ENCODE measurements at places on chromosomes 11 and 22.

DNA sequence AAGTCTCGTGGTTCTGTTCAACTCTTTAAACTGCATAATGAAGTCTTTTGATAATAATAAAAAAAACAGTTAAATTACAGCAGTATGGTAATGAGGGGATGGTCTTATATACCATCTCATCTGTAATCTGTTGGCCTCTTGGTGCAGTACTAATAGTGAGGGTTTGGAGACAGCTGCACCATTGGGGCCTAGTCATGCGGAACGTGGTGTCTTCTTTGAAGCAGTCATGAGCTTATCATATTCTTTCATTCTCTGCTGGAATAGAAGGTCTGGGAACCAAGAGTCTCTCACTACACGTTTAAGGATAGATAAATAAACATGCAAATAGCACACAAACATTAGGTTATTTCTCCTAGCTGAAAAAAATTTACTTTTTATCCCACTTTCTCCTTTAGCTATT, 40.9 kb upstream of the OR9Q1 start:
- DNase-seq = no peak

DNA sequence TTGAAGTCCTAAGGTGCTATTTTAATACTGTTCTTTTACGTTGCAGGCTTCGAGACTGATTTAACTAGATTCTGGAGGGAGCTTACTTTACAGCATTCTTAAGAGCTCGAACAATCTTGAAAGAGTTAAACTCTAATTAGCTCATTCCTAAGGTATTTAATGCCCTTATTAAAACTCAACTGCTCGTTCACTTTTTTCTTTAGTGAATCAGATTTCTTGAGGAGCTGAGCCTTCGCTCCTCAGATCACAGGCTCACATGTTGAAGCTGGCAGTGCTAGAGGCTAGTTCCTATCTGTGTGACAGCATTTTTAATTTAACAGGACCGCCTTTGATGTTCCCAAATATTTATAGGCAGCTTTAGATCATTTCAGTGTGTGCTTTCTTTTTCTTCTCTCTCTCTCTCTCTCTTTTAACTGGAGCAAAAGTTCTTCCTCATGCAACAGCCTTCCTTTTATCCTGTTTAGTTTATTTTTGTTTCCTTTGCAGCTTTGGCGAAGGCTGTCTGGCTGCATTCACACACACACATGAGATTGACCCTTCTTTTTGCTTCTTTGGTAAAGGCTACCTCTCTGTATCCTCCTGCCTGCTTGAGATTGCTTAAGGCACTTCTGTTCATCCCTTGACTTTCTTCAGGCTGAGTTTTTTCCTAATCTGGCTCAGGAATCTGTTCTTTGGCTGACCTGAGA, 21.0 kb downstream of the ZNRF3 start:
- DNase-seq = no peak

- no peak for DNase-seq
Observed at GRCh38 chr22:37751449-37752188, 54.8 kb downstream of the TRIOBP start.

- peak; percentile 18 for DNase-seq
Observed at GRCh38 chr11:86803136-86804045, 3.0 kb downstream of the PRSS23 start.

- no peak for DNase-seq
Observed at GRCh38 chr11:115737875-115738274, 233.7 kb upstream of the CADM1 start.

GRCh38 chr11:75706260-75706729, 11.3 kb upstream of the MOGAT2 start:
- peak; percentile 84 for DNase-seq

DNA sequence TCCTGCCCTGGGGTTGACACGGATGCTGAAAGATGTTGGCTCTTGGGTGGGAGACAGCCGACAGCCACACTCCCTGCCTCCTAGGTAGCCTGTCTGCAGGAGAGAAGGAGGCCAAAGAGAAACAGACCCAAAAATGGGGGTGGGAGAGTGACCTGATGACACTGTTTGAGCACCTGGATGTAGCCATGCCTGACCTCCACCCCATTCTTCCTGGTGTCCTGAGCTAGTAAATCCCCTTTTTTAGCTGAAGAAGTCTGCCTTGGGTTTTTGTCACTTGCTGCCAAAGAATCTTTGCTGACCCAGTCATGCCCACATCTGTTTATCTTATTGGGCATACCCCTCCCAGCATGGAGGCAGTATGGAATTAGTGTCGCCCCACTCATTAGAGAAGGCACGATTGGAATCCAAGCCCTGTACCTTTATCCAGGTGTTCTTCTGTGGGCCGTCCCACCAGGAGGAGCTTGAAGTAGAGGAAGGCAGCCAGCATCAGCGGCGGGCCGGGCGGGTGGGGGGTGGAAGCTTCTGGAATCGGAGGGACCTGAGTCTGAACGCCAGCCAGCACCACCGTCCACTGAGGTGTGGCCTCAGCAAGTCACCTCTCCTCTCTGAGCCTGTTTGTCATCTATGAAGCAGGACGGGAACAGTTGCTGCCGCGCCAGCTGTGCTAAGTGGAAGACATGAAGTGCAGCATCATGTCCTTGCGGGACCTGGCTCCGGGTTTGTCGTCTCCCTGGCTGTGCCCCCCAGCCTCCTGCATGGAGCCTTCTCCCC, 37.8 kb downstream of the IGHMBP2 start:
- DNase-seq = no peak

GRCh38 chr22:23752090-23752691, 1.3 kb upstream of the ZNF70 start:
- no peak for DNase-seq

DNA sequence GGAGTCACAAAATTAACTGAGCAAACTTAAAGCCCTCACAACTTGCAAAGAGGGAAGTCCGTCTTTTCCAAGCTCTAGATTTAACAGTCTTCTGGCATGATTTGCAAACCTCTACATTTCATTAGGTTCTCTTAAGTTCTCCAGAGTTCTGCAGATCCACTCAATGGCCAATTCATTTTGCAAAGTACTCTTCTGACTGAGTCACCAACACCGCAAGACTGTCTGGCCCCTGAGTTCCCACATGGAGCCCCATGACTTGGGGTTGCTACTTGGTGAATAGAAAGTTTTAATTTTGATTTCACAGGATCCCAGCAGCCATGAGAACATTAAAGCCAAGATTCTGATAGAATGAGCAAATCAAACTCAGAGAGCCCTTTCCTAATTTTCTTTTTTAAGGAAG, 134.5 kb downstream of the PLEKHA7 start:
- DNase-seq = no peak

- no peak for DNase-seq
Observed at GRCh38 chr22:39489094-39490068, 12.7 kb upstream of the MIEF1 start.

- DNase-seq = no peak
Observed at GRCh38 chr11:13303668-13304649, 26.4 kb downstream of the BMAL1 start.

DNA sequence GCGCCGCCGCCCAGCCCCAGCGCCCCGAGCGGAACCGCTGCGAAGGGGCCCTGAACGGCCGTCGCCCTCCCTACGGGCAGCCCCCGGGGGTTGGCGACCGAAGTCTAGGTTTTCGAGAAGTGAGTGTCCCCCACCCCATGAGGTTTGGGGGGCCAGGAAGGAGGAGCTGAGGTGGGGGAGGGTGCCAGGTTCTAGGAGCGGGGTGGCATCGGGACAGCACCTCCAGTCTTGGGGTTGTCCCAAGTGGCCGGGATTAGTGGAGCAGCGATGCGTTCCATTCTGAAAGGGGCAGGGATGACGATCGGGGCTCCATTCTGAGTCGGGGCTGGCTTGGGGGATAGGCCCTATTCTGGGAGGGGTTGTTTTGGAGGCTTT, 408 bp downstream of the PPP2R5B start:
- no peak for DNase-seq

GRCh38 chr22:37166675-37167066, 17.0 kb upstream of the IL2RB start:
- peak; percentile 81 for DNase-seq

- DNase-seq = peak; percentile 67
Observed at GRCh38 chr11:36672815-36673450, 74.9 kb upstream of the RAG2 start.

GRCh38 chr11:64498136-64498535, 92.9 kb upstream of the SLC22A12 start:
- no peak for DNase-seq

- no peak for DNase-seq
Observed at GRCh38 chr11:116473206-116473769, 299.5 kb downstream of the BUD13 start.

- DNase-seq = no peak
Observed at GRCh38 chr11:124728134-124728533, 11.6 kb upstream of the NRGN start.

DNA sequence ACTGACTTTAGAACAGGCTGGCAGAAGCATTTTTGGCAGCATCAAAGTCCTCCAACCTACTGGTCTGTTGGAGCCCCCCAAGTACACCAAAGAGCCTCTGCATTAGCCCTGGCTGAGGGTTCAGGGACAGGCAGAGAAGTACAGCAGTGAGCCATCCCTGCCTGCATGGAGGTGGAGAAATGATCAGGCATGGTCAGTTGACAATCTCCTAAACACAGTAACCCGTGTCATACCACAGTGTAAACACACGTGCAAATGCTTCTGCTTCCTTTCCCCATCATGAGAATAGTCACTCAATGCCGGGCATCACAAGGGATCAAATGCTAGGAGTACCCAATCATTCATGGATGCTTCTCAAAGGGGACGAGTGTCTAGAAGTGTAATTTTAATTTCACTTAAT, 8.2 kb downstream of the SERPIND1 start:
- no peak for DNase-seq

- DNase-seq = peak; percentile 37
Observed at GRCh38 chr11:72683782-72684200, 9.6 kb upstream of the PDE2A start.

- peak; percentile 27 for DNase-seq
Observed at GRCh38 chr11:128294671-128295050, 292.7 kb downstream of the ETS1 start.

DNA sequence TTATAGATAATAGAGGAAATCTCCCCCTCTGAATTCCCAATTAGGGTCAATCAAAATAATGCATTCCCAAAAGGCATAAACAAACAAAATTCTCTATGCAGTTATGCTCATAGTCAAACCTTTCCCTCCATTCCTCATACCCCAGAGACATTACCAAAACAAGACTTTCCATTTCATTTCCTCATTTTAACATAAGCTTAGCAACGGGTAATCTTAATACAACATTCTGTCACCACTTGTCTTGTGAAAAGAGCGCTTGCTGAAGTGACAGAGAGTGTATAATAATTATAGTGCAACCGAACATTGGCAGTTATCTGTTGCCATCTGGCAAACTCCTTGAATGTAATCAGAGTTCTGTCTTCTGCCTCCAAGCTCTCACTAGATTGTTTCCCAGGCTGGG, 1.2 kb upstream of the SLN start:
- no peak for DNase-seq

DNA sequence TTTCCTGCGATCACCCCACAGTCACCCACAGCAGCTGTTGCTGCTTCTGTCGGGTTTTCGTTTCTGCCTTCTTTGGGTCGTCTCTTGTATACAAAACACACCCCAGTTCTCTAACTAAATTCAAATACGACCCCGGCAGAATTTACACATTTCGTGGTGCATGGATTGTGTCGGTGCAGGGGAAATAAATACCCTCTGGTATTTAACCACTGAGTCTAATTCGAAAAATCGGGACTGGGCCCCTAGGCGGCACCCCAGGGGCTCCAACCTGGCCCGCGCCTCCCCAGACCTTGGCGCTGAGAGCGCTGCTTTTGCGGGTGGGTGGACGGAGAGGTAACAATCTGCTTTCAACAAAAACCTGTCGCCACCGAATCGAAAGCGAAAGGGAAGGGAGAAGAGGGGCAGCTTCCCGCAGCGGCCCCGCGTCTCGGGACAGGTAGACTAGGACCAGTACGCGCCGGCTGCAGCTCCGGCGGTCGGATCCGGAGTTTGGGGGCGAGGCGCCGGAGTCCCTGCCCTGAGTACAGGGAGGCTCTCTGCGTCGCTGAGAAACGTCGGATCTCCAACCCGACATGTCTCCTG, 4.4 kb downstream of the ALX4 start:
- DNase-seq = no peak

GRCh38 chr22:30890686-30891442, 77.7 kb downstream of the MORC2 start:
- peak; percentile 38 for DNase-seq

DNA sequence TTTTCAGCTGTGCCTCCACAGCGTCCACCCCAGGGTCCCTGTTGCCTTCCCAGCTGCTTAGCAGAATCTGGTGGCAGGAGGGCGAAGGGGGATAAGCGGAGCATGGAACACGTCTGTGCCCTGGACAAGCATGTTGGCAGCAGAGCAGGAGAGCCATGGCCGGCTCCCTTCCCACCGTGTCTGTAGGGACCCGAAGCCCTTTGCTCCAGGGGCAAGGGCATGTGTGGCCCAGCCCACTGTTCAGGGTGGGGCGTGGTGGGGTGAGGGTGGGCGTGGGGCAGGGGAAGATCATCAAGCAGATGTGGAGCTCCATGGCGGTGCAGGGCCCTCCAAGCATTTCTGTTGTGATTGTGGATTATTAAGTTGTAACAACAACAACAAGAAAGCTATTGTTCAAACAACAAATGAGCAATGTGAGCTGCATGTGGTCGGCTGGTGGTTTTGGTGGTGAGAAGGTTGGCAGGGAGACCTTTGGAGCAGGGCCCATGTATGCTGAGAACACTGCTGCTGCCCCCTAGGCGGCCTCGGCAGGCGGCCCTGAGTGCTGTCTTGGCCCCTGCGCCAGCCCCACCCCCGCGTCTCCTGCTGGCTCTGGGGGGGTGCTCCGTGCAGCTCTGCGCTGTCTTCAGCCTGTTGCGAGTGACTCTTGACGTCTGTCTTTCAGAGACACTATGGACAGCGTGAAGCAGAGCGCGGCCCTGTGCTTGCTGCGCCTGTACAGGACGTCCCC, 50.9 kb downstream of the AP2A2 start:
- DNase-seq = peak; percentile 23

DNA sequence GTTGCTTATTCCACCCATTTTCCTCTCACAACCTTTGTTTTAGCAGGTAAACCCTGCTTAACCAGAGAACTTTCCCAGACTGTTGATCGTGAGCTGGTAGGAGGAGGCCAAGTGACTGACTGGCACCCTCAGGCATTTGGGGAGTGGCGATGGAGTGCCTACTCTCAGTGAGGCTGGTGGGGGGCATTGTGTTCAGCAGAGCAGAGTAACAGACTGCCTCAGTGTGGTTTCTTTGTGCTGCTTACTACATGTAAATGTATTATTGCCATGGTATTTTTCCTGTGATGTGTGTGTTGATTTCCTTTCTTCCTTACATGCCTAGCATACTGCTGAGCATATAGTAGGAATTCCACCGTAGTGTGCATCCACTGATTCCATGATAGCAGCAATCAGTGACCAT, 2.6 kb downstream of the MARK2 start:
- peak; percentile 39 for DNase-seq

- peak; percentile 21 for DNase-seq
Observed at GRCh38 chr22:37609240-37610152, 862 bp downstream of the GGA1 start.

DNA sequence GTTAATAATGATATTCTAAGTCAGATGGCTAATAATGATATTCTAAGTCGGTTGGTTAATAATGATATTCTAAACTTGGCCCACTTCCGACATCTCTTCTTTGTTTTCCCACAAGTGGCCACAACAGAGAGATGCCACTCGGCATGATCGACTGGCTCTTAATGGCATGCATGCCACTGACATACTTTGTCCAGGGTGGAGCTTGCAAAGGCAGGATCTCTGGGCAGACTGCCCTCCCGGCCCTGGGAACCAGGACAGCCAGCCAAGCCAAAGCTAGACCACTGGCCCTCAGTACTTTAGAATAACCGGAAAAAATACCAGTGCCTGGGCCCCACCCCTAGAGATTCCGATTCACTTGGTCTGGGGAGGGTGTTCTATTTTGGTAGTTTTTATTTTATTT, 78.1 kb downstream of the KIAA1671 start:
- DNase-seq = no peak

GRCh38 chr11:85867751-85868150, 12.6 kb downstream of the CCDC83 start:
- peak; percentile 38 for DNase-seq

- no peak for DNase-seq
Observed at GRCh38 chr11:1630271-1630670, 696 bp downstream of the KRTAP5-5 start.

Data from fibroblast of pulmonary artery (primary cell).